Stomach (tissue), 19 donors: ENCODE measurements at places on chromosomes 1 and 21. TPM values are rescaled to one million over a fixed set of nuclear protein-coding genes. Genes with fewer than 3 reads are reported as not detected.

DNA sequence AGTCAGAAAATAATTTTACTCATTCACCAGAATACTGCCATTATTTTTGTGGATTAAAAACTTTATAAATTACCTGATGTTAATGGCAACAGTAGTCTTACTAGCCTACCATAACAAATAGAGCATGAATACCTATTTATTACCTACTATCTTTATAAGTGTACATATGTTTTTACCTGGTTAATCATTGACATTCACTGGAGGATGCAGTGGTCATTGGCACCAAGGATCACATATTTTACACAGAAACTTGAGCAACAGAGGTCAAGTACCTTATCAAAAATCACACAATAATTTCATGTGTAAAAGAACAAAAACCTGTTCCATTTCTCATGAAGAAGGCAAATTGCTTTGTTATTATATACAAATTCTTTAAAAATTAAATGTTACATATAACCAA lies 1284.9 kb upstream of the NCAM2 start:
- peak; percentile 6 for DNase-seq
- H3K27me3 ChIP-seq, result no peaks in the 10 kb centered on the region
- no peak overlapping the region for H3K27ac ChIP-seq
- no peaks in the 10 kb centered on the region for H3K4me1 ChIP-seq

BEST4 gene
- total RNA-seq, result not detected

LCK gene
- 2.0 TPM for total RNA-seq

- peak overlapping the region; percentile 27 for H3K4me3 ChIP-seq
- H3K4me1 ChIP-seq, result no peaks in the 10 kb centered on the region
- H3K27ac ChIP-seq, result no peak overlapping the region
- no peak for DNase-seq
These were observed 36.7 kb upstream of the MTF2 start for GRCh38 chr1:93042187-93043056.

DNA sequence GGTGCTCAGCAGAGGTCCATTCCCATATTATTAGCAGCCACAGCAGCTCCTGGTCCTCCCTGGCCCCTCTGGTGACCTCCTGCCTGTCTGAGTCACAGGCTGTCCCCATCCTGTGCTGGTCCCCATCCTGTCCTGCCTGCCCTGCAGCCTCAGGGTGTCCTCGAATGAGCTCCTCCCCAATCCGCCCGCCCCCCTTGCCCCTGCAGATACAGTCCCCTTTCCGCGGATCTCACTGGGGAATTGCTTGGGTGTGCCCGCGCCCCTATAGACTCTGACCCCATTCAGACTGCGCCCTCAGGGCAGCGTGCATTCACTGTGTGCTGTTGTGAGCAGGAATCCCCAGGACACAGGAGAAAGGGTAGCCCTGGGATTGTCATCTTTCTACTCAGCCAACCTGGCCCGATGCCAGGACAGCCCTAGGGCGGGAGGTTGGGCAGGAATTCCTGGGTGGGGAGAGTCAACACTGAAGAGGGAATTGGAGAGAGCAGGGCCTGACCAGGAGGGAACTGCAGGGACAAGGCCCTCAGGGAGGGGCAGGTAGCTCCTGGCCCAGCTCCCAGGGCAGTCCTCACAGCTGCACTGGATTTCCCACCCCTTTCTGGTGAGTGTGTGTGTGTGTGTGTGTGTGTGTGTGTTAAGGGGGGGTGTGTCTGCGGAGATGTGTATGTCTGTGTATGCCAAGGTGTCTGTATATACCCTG lies 1.1 kb upstream of the GUCA2A start:
- DNase-seq, result peak; percentile 94
- no peak overlapping the region for H3K27ac ChIP-seq
- no peaks in the 10 kb centered on the region for H3K27me3 ChIP-seq
- H3K4me1 ChIP-seq, result peaks cover 7% of the 10 kb centered on the region
- no peaks in the 10 kb centered on the region for H3K36me3 ChIP-seq

DNA sequence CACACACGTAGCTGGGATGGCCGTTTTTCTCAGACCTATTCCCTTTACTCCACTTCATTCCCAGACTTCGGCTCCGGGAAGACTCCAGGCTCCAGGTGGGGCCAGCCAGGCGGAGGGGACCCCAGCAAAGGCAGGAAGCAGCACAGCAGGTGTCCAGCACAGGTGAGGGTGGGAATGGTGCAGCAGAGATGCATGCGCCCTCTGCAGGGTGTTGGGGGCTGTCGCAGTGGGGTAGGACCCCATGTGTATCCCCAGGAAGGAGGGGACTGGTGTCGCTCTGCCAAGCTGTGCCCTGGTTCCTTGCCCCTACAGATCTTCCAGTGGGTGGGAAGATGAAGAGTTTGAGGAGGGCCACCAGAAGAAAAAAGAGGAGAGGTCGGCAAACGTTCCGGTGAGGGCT lies 5.3 kb downstream of the TTC24 start:
- H3K27me3 ChIP-seq, result no peaks in the 10 kb centered on the region
- no peak for DNase-seq
- peaks cover 7% of the 10 kb centered on the region for H3K4me1 ChIP-seq
- no peak overlapping the region for H3K4me3 ChIP-seq

DNA sequence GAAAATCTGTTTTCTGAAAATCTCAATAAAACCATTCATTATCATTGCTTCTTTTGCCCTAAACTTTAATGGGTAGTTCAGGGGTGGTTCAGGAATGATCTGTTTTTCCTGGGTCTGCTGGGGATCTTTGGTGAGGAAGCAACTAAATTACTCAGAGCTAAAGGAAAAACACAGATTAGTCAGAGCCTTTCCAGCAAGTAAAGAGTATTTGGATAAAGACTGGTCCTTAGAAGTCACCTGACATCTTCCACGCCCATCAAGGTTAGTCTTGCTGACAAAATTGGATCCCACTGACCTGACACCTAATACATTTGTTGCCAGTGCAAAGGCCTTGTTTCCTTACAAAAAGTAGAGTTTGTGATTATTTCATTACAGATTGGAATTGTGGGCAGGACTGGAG lies 24.2 kb downstream of the HSPA13 start:
- H3K4me1 ChIP-seq, result no peaks in the 10 kb centered on the region
- H3K4me3 ChIP-seq, result no peak overlapping the region
- no peaks in the 10 kb centered on the region for H3K27me3 ChIP-seq
- no peaks in the 10 kb centered on the region for H3K36me3 ChIP-seq

DNA sequence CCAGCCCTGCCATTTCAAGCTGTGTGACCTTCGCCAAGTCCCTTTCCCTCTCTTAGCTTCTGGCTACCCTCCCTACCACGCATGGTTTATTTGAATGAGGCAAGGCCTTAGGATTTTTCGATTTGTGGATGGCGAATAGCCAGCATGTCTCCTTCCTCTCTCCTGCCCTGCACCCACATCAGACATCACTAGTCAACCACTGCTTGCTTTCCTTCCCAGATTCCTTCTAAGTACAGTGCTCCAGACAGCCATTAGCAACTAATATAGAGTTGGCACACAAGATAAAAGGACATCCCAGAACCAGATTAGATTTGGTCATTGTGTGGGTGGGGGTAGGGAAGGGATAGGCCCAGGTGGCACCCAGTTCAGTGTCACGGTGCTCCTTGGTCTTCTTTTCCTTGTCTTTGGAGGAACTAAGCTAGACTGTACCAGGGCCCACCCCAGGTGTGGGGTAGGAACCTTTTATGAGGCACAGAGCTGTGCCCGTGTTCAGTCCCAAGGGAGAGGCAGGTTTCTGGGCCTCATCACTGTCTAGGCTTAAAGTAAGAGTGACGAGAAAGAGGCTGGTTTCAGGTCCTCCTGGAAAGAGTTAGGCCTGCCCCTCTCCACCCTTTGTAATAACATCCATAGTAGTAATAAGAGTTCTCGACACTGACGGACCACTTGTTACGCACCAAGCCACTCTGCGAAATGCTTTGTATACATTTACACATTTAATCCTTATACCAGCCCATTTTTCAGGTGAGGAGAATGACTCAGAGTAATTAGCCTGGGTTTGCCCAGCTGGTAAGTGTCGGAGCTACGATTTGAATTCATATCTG lies 8.6 kb downstream of the ALPL start:
- H3K27ac ChIP-seq, result no peak overlapping the region
- H3K4me3 ChIP-seq, result no peak overlapping the region
- DNase-seq, result no peak
- H3K36me3 ChIP-seq, result no peaks in the 10 kb centered on the region
- H3K4me1 ChIP-seq, result no peaks in the 10 kb centered on the region
- no peaks in the 10 kb centered on the region for H3K27me3 ChIP-seq

DNA sequence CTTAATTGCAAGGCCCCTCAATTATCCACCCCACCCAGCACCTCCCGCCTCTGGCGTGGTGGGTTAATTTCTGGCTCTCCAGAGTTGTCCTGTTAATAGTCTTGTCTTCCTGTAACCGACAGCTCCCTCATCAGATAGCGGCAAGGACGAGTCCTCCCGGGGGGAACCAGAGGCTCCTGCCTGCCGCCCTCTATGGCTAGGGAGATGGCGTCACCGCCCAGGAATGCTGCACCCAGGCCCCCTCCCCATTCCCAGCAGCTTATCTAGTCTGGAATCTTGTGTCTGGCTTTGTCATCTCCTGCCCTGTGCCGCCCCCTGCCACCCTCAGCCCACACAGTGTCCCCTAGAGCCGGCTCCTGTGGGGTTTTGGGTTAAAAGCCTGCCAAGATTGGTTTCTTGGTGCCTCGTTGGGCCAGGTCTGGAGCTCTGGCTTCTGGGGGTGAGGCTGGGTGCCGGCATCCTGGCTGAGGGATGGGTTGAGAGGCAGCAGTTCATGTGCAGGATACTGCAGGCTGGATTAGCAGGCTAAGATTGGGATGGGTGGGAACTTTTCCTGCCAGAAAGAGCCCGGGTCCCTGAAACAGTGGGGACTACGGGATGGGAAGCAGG lies 48.8 kb downstream of the EDN2 start:
- H3K27ac ChIP-seq, result no peak overlapping the region
- H3K4me3 ChIP-seq, result no peak overlapping the region
- H3K4me1 ChIP-seq, result peaks cover 30% of the 10 kb centered on the region
- peak; percentile 48 for DNase-seq
- no peaks in the 10 kb centered on the region for H3K27me3 ChIP-seq
